CD4-positive, alpha-beta memory T cell (primary cell): ENCODE measurements at places on chromosomes 3 and 15. TPM values are rescaled to one million over a fixed set of nuclear protein-coding genes. Genes with fewer than 3 reads are reported as not detected.

AHSG gene
- not detected for total RNA-seq

ITPKA gene
- not detected for total RNA-seq

CRABP1 gene
- not detected for total RNA-seq

ISLR2 gene
- total RNA-seq, result not detected

COL6A6 gene
- not detected for total RNA-seq

GALNT15 gene
- total RNA-seq, result not detected

TTC21A gene
- 3.0 TPM for total RNA-seq

THPO gene
- not detected for total RNA-seq

LRRN1 gene
- total RNA-seq, result 0.22 TPM

GOLGA8M gene
- 3.1 TPM for total RNA-seq

FOXL2 gene
- total RNA-seq, result not detected

CYP1A2 gene
- not detected for total RNA-seq

SENP8 gene
- 2.6 TPM for total RNA-seq

DPPA4 gene
- not detected for total RNA-seq

PIF1 gene
- 0.17 TPM for total RNA-seq

CCDC13 gene
- 0.96 TPM for total RNA-seq

ZKSCAN7 gene
- 4.2 TPM for total RNA-seq

KY gene
- total RNA-seq, result not detected

CMTM8 gene
- total RNA-seq, result 17.8 TPM

MUC20 gene
- 12.5 TPM for total RNA-seq

TRPM1 gene
- not detected for total RNA-seq

WDR72 gene
- not detected for total RNA-seq

LTF gene
- total RNA-seq, result not detected

CCK gene
- total RNA-seq, result not detected

INAFM2 gene
- total RNA-seq, result 7.5 TPM

DGKG gene
- 0.75 TPM for total RNA-seq

DZIP1L gene
- not detected for total RNA-seq

ROPN1B gene
- not detected for total RNA-seq

ZBTB11 gene
- total RNA-seq, result 50.8 TPM

IGSF11 gene
- total RNA-seq, result 0.44 TPM

CLDN1 gene
- total RNA-seq, result not detected

CNTN4 gene
- total RNA-seq, result not detected

SEMA3F gene
- total RNA-seq, result not detected

GOLGA8O gene
- 1.00 TPM for total RNA-seq

OXTR gene
- 1.1 TPM for total RNA-seq

CCRL2 gene
- total RNA-seq, result 1.8 TPM
